ENCODE measurements at places on chromosomes 5 and 9.

DNA sequence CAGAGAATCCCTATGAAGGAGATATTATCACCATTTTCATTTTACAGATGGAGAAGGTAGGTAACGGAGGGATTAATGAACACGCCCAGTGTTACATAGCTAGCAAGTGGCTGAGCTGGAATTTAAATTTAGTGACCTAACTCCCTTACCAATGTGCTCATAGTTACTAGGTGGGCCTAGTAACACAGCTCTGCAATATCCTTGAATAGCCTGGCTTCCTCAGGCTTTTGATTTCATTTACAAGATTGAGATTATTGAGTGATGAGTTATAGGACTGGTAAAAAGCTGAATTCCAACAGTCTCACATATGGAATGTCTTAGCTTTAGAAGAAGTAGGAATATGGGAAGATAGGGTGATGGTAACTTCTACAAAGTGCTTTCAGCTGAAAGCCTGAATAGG, 336.3 kb upstream of the KIF2A start:
- DNase-seq: no peak

GRCh38 chr5:122541388-122541787, 229.4 kb downstream of the SNCAIP start:
- no peak for DNase-seq

- DNase-seq: no peak
Measured at GRCh38 chr9:90092508-90092907, 487.7 kb downstream of the GADD45G start.

DNA sequence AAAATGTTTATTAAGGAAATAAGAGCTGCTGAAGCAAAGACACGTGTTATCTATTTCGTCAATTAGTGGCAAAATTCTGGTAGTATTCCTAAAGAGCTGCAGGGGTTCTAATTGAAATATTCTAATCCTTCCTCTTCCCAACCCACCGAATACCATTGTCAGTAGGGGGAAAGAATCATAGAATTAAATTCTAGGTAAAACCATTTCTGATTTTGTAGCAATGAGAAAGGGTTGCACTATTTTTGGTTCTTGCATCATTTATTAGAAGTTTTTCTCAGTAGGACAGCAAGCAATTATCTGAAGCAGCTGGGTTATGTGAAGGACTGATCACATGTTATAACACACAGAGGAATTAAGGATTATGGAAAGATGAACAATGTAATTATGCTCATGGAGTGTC, 80.3 kb upstream of the SEMA6A start:
- DNase-seq: no peak

- no peak for DNase-seq
Measured at GRCh38 chr9:6498982-6499381, 86.0 kb downstream of the UHRF2 start.

- peak; percentile 50 for DNase-seq
Measured at GRCh38 chr9:34612788-34613390, 992 bp upstream of the RPP25L start.

DNA sequence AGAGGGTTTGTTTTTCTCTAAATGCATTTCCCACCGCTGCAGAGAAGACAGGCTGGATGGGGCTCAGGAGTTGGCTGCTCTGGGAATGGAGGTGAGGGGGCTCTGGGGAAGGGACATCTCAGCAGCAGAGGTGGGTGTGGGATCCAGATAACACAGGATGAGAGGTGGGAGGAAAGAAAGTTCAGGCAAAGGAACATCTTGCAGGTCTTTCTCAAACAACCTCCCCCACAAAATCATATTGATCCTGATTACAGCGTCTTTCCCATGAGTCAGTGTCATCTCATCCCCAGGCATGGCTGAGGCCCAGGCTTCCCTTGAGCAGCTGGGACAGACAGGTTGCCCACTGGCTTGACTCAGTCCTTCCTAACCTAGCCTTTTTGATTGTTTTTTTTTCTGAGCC, 11.3 kb upstream of the ACSL6 start:
- no peak for DNase-seq

DNA sequence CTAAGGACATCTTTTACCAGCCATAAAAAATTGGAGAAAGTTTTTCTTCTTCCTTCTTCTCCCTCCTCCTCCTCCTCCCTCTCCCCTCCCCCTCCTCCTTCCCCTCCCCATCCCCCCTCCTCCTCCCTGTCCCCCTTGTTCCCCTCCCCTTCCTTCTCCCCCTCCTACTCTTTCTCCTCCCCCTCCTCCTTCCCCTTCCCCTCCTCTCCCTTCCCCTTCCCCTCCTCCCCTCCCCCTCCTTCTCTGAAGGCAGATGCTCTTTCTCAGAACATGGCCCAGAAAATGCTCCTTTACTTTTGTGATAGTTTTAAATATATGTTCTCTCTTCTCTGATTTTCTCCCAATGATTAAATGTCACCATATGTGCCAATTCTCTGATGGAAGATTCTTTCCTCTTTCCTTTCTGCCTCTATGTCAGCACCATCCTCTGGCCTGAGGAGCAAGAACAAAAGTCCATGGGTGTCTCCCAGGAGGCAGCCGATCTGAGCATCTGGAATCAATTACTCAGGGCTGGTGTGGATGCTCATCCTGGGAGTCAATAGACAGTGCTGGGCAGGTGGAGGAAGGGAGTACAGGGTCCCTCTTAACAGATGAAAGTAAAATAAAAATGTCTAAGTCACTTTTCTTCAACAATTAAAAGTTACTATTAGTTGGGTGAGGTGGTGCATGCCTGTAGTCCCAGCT, 63.0 kb upstream of the GNA14 start:
- no peak for DNase-seq

- no peak for DNase-seq
Measured at GRCh38 chr5:167750586-167750985, 540.9 kb upstream of the WWC1 start.

DNA sequence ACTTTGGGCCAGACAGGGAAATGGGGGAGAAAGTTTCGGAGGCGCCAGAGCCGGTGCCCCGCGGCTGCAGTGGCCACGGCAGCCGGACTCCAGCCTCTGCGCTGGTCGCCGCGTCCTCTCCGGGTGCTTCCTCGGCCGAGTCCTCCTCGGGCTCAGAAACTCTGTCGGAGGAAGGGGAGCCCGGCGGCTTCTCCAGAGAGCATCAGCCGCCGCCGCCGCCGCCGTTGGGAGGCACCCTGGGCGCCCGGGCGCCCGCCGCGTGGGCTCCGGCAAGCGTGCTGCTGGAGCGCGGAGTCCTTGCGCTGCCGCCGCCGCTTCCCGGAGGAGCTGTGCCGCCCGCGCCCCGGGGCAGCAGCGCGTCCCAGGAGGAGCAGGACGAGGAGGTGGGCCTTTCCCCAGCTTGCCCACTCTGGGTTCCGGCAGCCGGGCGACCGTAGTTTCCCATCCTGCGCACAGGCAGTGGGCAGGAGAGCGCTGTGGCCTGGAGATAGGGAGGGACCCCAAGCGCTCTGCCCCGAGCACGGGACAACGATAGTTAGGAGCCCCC, 516 bp downstream of the MAST4 start:
- no peak for DNase-seq

- no peak for DNase-seq
Measured at GRCh38 chr5:72141440-72142355, 34.4 kb downstream of the MAP1B start.

DNA sequence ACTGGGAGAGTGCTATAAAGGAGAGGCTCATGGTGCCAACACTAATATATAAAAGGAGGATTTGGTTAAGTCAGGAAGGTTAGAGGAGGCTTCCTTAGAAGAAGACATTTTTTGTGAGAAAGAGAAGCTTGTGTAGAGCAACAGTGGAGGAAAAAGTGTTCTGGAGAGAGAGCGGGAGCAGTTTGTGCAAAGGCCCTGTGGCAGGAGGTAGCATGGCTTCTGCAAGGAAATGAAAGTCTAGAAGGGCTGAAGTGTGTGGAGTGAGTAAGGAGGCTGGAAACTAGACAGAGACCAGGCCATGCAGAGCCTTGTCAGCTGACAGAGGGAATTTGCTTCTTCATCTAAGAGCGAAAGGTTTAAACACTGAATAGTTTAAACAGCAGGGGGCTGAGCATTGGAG, 64.4 kb upstream of the ARAP3 start:
- no peak for DNase-seq

GRCh38 chr5:142106061-142106460, 2.5 kb upstream of the NDFIP1 start:
- DNase-seq: no peak

- no peak for DNase-seq
Measured at GRCh38 chr9:130634801-130635200, 29.6 kb upstream of the PRDM12 start.

- DNase-seq: peak; percentile 23
Measured at GRCh38 chr5:82225525-82226172, 52.5 kb downstream of the RPS23 start.

GRCh38 chr9:92617195-92617813, 52.6 kb downstream of the IPPK start:
- DNase-seq: no peak

DNA sequence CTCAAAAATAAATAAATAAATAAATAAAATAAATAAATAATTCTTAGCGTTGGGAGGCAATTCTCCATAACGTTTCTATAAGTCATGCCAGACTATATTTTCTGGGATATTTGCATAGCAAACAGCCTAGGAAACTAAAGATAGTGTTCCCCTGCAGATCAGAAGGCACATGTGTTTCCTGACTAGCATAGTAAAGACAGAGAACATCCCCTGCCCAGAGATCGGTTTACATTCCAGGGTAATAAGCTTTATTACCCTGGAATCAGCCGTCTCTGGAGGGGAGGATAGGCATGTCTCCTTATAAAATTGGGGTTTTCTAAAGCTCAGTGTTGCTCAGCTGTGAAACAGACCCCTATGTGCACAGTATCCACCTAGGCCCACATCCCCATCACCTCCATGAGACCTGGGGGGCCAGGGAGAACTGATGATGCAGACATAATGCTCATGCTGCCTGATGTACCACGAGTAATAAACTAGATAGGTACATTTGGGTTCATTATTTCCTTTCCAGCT, 36.9 kb upstream of the IFNK start:
- no peak for DNase-seq

GRCh38 chr5:148666353-148666752, 12.0 kb upstream of the HTR4 start:
- DNase-seq: no peak

- no peak for DNase-seq
Measured at GRCh38 chr5:143955141-143955540, 143.2 kb downstream of the HMHB1 start.

DNA sequence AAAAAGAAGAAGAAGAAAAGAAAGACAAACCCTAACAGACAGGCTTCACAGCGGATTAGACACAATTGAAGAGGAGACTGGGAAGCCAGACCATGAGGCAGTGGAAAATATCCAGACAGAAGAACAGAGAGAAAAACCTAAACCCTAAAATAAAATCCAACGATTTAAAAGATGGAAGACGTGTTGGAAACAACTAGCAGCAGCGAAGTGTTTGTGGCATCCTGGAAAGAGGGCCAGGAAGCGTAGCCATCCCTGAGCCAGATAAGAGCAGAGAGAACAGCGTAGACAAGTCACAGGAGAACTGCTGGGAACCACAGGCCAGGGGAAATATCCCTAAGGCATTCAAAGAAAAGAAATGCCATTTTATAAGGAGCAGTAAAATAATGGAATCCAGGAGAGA, 39.7 kb upstream of the NKD2 start:
- DNase-seq: no peak

- no peak for DNase-seq
Measured at GRCh38 chr5:172797771-172798191, 26.8 kb upstream of the DUSP1 start.

GRCh38 chr9:99035313-99035712, 69.6 kb upstream of the TGFBR1 start:
- no peak for DNase-seq

GRCh38 chr5:14545308-14545707, 36.3 kb upstream of the OTULINL start:
- DNase-seq: no peak

GRCh38 chr9:107862323-107862722, 372.8 kb upstream of the KLF4 start:
- DNase-seq: no peak

- DNase-seq: no peak
Measured at GRCh38 chr5:115136294-115136693, 33.4 kb downstream of the TRIM36 start.

GRCh38 chr5:141326088-141326854, 4.0 kb upstream of the PCDHGA1 start:
- DNase-seq: peak; percentile 38

DNA sequence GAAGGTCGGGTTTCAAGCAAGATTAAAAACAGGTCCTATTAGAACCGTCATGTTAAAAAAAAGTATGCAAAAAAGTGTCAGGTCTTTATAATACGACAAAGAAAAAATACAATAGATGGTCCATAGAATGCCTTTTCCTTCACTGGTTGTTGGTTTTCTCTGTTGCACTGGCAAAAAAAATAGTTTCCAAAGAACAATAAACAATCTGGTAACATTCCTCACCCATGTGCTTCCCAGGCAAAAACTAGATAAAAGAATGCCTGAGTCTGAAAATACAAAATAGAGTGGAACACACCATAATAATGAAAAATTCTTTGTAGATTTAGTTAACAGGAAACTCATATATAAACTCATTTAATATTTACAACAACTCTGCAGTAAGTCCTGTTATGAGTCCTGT, 590.0 kb upstream of the DMAC1 start:
- DNase-seq: no peak

GRCh38 chr9:89449261-89449671, 48.6 kb downstream of the SEMA4D start:
- no peak for DNase-seq
